ENCODE measurements at places on chromosomes 1 and 21.

DNA sequence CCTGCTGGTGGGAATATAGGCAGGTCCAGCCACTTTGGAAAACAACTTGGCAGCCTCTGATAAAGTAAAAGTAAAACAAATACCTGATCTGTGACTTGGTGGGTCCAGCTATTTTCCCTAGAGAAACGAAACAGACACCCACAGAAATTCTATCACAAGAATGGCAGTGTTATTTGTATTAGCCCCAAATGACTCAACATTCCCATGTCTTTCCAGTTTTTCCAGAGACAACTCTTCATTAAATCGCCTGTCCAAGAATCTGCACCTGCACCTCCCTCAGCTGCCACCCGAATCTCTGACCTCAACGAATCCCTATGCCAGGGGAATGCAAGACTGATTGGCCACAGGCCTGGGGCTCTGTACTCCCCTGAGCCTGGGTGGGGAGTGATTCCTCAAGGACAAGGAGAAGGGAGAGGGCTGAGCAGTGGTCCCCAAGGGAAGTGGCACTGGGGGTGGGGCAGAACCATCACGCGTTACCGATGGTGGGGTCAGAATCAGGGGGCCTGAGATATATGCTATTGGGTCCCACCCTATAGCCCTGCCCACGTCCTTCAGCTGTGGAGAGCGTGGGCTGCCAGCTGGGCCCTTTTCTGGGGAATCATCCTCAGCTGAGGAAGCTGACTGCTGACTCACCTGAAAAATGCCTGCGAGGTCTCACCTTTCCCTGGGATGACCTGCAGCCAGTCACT, 553.0 kb downstream of the PTPRU start:
- no peak for DNase-seq

- DNase-seq: no peak
These were observed 8.6 kb downstream of the LAMC2 start for GRCh38 chr1:183194527-183195141.

- DNase-seq: no peak
These were observed 39.3 kb downstream of the NAV1 start for GRCh38 chr1:201578008-201578888.

- DNase-seq: peak; percentile 99
These were observed at the start of gene DYRK1A for GRCh38 chr21:37366482-37367316. TSS of gene DYRK1A (plus strand) at chr21:37366773. CDS start at chr21:37420375, 53,602 bp downstream.

- no peak for DNase-seq
These were observed 22.8 kb upstream of the C1orf174 start for GRCh38 chr1:3922851-3923250.

All from hematopoietic multipotent progenitor cell treated with erythropoietin and hydrocortisone succinate and interleukin-3 and kit ligand, for 15 days (in vitro differentiated cells).